ENCODE measurements at places on chromosomes 7 and 10.
A peak's percentile ranks its signal among the peaks of the same experiment; 100 is the strongest.

GRCh38 chr7:142910031-142910433, 23.5 kb downstream of the TRPV5 start:
- H3K4me1 ChIP-seq: no peaks in the 10 kb centered on the region
- H3K36me3 ChIP-seq: no peaks in the 10 kb centered on the region
- no peaks in the 10 kb centered on the region for H3K27me3 ChIP-seq
- no peak overlapping the region for H3K4me3 ChIP-seq
- no peak for DNase-seq
- H3K27ac ChIP-seq: no peak overlapping the region

DNA sequence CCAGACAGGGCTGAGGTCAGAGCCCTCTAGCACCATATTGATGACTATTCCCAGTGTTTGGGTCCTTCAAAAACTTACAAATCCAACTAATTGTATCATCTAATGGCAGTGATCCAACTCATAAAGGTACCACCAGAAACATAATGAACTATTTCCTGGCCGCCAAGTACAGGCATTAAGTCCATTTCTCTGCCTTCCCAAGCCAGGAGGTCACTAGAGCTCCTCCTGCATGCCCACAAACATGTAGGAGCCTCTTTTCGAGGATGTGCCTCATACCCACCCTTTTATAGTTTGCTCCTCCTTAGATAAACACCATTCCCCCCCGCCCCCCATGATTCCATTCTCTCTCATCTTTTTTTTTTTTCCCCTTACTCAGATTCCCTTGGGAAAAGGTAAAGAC, 91.3 kb downstream of the CHN2 start:
- no peak for DNase-seq
- H3K36me3 ChIP-seq: no peaks in the 10 kb centered on the region
- no peak overlapping the region for H3K27ac ChIP-seq

GRCh38 chr7:135186841-135187253, 16.3 kb upstream of the CYREN start:
- DNase-seq: no peak
- H3K36me3 ChIP-seq: peaks cover 83% of the 10 kb centered on the region
- H3K27ac ChIP-seq: no peak overlapping the region
- peaks cover 14% of the 10 kb centered on the region for H3K4me1 ChIP-seq
- no peak overlapping the region for H3K4me3 ChIP-seq

- no peak overlapping the region for H3K27ac ChIP-seq
- no peaks in the 10 kb centered on the region for H3K27me3 ChIP-seq
- no peak for DNase-seq
- peaks cover 22% of the 10 kb centered on the region for H3K4me1 ChIP-seq
Measured at GRCh38 chr10:69769395-69769992, 32.2 kb upstream of the COL13A1 start.

- no peak for DNase-seq
- no peaks in the 10 kb centered on the region for H3K4me1 ChIP-seq
- H3K4me3 ChIP-seq: no peak overlapping the region
- no peaks in the 10 kb centered on the region for H3K36me3 ChIP-seq
- H3K27ac ChIP-seq: no peak overlapping the region
Measured at GRCh38 chr10:129323879-129324278, 143.2 kb upstream of the MGMT start.

DNA sequence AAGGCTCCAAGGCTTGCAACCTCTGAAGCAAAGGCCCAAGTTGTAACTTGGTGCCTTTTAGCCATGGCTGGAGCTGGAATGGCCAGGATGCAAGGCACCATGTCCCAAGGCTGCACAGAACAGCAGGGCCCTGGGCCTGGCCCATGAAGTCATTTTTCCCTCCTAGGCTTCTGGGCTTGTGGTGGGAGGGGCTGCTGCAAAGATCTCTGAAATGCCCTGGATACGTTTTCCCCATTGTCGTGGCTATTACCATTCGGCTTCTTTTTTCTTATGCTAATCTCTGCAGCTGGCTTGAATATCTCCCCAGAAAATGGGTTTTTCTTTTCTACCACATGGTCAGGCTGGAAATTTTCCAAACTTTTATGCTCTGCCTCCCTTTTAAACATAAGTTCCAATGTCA, 234.2 kb downstream of the CDK14 start:
- no peak overlapping the region for H3K4me3 ChIP-seq
- DNase-seq: no peak
- H3K27me3 ChIP-seq: no peaks in the 10 kb centered on the region

DNA sequence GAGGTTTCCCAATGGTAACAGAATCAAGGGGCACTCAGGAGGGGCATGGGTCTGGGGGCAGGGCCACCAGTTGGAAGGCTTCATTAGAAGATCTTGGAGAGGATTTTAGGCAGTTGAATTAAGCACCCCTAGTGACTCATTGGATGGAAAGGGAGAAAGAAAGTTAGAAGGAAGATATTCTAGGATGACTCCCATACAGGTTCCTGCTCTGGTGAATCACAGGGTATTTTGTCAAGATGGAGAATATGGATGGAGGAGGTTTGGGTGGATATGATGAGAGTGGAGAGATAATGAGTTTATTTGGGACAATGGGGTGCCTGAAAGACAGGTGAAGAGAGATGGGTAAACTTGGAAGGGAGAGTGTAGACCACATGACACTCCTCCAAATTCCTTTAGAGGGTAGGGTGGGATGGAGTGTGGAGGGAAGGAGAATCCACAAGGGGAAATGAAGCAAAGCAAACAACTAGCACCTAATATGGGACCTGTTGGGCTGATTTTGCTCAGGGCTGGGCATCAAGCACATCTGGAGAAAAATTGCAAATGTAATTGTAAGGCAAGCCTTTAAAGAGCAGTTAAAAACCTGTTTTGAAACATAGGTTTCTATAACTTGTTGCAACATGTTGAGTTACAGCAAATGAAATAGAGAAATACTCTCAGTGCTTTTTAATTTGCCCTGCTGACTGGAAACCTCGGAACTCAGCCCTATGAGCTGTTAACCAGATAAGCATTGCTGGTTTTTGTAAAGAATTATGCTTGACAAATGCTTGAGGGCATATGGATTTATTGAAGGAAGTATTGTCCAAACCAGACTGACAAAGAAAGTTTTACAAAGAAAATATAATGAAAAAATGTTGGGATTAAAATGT, 2.9 kb upstream of the ENTPD7 start:
- DNase-seq: no peak
- H3K4me3 ChIP-seq: no peak overlapping the region
- H3K4me1 ChIP-seq: peaks cover 20% of the 10 kb centered on the region

- DNase-seq: no peak
- H3K36me3 ChIP-seq: no peaks in the 10 kb centered on the region
- no peak overlapping the region for H3K27ac ChIP-seq
- peaks cover 6% of the 10 kb centered on the region for H3K4me1 ChIP-seq
- H3K4me3 ChIP-seq: no peak overlapping the region
Measured at GRCh38 chr7:94089806-94090205, 85.7 kb upstream of the BET1 start.

DNA sequence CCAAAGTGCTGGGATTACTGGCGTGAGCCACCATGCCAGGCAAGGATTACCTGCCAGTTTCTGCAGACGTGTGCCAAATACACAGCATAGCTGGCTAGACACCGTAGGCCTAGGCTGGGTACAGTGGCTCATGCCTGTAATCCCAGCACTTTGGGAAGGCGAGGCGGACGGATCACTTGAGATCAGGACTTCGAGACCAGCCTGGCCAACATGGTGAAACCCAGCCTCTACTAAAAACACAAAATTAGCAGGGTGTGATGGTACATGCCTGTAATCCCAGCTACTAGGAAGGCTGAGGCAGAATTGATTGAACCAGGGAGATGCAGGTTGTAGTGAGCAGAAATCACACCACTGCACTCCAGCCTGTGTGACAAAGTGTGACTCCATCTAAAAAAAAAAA, 868 bp downstream of the RFC2 start:
- DNase-seq: no peak
- H3K27me3 ChIP-seq: no peaks in the 10 kb centered on the region
- peaks cover 35% of the 10 kb centered on the region for H3K4me1 ChIP-seq
- peak overlapping the region; percentile 69 for H3K4me3 ChIP-seq

- no peak overlapping the region for H3K27ac ChIP-seq
- H3K4me3 ChIP-seq: no peak overlapping the region
- no peaks in the 10 kb centered on the region for H3K4me1 ChIP-seq
- peaks cover under 1% of the 10 kb centered on the region for H3K27me3 ChIP-seq
Measured at GRCh38 chr10:49598986-49599385, 11.1 kb upstream of the SLC18A3 start.

GRCh38 chr10:43965918-43966570, 317.4 kb upstream of the ZNF32 start:
- DNase-seq: peak; percentile 70
- no peaks in the 10 kb centered on the region for H3K27me3 ChIP-seq
- peak overlapping the region; percentile 36 for H3K27ac ChIP-seq
- no peak overlapping the region for H3K4me3 ChIP-seq
- peaks cover 18% of the 10 kb centered on the region for H3K4me1 ChIP-seq

DNA sequence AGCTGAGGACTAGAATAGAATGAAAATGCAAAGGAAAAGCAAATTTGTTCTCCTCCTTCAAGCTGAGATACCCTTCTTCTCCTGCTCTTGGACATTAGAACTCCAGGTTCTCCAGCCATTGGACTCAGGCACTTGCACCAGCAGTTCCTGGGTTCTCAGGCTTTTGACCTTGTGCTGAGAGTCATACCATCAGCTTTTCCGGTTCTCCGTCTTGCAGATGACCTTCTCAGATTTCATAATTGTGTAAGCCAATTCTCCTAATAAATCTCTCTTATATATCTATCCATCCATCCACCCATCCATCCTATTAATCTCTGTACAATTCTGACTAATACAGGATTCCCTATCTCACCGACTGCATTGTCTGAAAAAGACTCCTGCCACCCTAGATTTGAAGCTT, 108.3 kb downstream of the AHR start:
- no peaks in the 10 kb centered on the region for H3K27me3 ChIP-seq
- H3K36me3 ChIP-seq: no peaks in the 10 kb centered on the region
- H3K4me3 ChIP-seq: no peak overlapping the region
- no peak overlapping the region for H3K27ac ChIP-seq

DNA sequence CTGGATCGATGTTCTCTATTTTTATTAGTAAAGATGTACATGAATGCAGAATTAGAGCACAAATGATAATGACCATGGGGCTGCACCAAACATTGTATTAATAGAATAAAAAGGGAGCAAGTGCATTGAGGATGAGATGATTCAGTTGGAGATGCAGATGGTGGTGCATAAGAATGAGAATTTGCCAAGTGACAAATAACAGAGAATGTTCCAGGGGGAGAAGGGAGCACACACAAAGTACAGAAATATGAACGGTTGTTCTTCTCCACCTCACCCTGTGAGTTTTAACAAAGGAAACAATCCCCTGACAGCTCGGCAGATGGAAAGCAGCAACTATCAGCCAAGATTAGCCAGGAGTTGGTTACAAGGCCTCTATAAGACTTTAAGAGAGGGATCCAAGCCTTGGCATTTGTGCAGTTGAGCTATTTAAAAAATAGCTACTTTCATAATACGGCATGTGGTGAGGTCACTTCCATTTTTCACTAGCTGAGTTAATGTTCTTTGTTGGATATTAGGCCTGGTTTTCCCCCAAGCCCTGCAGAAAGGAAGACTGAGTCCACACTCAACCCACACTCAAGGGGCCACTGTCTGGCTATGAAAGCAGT, 462.5 kb downstream of the TNS3 start:
- no peaks in the 10 kb centered on the region for H3K27me3 ChIP-seq
- H3K4me1 ChIP-seq: no peaks in the 10 kb centered on the region
- no peak overlapping the region for H3K4me3 ChIP-seq
- peak overlapping the region; percentile 57 for H3K27ac ChIP-seq

DNA sequence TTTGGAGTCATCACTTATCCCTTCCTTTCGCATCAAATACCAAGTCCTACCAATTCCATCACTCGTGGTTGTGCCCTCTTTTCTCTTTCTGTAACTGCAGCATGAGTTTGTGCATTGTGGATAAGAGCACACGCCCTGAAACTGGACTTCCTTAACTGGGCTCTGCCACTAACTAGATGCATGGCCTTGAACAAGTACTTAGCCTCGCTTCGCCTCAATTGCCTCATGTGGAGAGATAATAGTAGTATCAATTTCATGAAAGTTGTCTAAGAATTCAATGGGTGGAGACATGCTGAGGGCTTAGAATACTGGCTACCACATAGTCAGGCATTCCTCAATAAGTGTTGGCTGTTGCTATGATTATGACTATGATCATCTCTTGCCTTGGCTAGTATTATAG, 41.5 kb downstream of the CFAP43 start:
- no peaks in the 10 kb centered on the region for H3K4me1 ChIP-seq
- H3K4me3 ChIP-seq: no peak overlapping the region
- no peaks in the 10 kb centered on the region for H3K27me3 ChIP-seq
- H3K27ac ChIP-seq: no peak overlapping the region
- DNase-seq: no peak
- H3K36me3 ChIP-seq: no peaks in the 10 kb centered on the region

- H3K4me3 ChIP-seq: no peak overlapping the region
- peaks cover 6% of the 10 kb centered on the region for H3K36me3 ChIP-seq
- H3K4me1 ChIP-seq: peaks cover 8% of the 10 kb centered on the region
- no peaks in the 10 kb centered on the region for H3K27me3 ChIP-seq
Measured at GRCh38 chr10:32000937-32001336, 55.3 kb downstream of the KIF5B start.

DNA sequence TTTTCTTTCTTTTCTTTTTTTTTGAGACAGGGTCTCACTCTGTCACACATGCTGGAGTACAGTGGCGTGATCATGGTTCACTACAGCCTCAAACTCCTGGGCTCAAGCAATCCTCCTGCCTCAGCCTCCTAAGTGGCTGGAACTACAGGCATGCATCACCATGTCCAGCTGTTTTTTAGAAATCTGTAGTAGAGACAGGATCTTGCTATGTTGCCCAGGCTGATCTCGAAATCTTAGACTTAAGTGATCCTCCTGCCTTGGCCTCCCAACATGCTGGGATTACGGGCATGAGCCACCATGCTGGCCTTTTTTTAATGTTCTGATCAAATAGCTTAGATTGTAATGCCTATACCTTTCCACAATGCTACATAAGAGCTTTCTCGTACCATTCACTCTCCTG, 107.0 kb upstream of the KCTD7 start:
- H3K4me3 ChIP-seq: no peak overlapping the region
- no peaks in the 10 kb centered on the region for H3K4me1 ChIP-seq
- DNase-seq: no peak
- H3K36me3 ChIP-seq: peaks cover 12% of the 10 kb centered on the region

DNA sequence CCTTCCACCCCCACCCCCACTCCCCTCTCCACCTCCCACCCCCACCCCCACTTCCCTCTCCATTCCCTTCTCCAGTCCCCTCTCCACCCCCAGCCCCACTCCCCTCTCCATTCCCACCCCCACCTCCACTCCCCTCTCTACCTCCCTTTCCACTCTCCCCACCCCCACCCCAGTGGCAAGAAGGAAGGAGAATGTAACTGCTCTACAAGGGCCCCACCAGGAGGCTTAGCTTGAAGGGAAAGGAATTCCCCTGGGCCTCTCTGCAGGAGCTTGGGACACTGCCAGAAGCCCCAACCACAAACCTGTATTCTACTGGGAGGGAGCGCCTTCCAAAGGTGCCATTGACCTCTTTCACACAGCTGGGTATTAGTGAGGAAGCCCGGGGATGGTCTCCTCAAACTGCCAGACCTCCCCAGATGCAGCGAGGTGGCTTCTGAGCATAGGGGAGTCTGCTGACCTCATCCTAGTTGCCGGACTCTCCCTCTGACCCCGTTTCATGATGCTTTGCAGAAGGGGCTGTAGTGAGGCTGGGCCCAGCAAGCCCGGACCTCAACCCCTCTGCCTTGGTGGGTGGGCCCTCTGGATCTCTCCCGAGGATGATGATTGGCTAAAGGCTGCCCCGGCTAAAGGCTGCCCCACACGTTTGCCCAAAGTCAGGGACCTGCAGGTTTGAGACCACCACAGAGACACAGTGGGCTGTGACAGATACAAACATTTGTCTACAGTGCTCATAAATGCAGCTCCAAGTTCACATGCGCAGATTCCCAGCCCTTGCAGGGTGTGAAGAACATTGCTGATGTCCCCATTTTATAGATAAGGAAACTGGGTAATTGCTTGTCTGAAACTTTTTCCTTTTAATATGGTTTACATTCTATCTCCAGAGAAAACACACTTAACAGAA, 2.9 kb downstream of the DEPP1 start:
- H3K27ac ChIP-seq: peak overlapping the region; percentile 90
- no peaks in the 10 kb centered on the region for H3K27me3 ChIP-seq
- peak overlapping the region; percentile 57 for H3K4me3 ChIP-seq
- H3K36me3 ChIP-seq: peaks cover 19% of the 10 kb centered on the region

All from esophagus muscularis mucosa (tissue), 4 donors.